WERI-Rb-1 (cell line): ENCODE measurements at places on chromosomes 6 and 20.

DNA sequence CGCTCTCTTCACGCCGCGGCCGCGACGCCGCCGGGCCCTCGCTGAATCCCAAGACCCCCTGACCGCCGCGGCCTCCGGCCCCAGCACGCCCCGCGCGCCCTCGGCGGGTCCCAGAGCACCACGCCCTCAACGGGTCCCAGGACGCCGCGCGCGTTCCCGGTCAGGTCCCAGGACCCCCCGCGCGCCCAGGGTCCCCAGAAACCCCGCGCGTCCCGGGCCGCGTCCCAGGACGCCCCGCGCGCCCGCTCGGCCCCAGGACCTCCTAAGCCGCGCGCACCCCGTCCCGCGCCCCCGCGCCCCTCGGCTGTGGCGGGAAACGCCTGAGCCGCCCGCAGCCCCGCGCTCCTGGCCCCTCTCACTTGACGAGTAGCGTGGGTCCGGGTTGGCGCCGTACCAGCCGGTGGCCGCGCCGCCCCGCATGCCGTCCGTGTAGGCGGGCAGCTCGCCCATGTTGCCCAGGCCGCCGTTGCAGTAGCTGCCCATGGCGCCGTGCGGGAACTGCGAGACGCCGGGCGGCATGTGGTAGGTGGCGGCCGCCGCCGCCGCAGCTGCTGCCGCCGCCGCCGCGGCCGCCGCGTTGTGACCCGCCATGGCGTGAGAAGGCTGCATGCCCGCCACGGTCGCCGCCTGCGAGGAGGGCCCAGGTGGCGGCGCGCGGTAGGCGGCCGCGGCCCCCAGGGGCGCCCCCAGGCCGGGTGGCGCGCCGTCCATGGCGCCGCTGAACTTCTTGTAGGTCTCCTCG lies 556 bp downstream of the NKX2-4 start:
- peak; percentile 37 for DNase-seq

GRCh38 chr20:64166721-64167615 lies 2.7 kb downstream of the MYT1 start:
- no peak for DNase-seq

DNA sequence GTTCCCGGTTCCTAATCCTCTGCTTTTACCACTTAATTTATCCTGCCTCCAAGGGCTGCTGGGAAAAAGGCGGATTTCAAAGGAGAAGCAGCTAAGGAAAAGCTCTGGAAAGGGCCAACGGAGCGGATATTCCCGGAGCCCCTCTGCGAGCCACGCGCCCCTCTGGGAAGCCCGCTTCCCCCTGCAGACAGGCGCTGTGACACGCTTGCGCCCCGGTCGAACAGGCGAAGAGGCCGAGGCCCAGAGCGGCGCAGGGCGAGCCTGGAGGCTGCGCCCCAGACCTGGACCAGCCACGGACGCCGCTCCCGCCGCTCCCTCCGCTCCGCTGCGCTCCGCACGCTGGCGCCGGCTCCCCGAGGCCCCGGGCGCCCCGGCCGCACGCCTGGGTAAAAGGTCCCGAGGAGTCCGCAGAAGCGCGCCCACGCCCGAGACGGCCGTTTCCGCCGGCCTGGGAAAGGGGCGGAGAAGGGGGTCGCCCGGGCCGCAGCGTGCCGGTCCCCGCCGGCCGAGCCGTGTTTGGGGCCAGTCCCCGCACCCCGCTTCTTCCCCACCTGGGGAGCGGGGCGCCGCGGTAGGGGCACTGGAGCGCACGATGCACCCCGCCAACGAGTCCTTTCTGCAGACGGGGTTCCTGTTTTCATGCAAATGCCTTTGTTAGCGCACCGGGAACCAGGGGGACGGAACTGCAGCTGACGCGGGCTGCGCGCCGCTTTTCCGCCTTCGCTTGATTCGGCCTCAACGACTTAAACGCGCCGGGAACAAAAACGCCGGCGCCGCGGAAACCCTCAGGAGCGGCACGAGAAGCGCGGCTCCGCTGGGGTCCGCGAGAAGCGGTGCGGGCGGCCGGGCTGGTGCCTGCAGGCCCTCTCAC lies 91.9 kb upstream of the SIRPA start:
- peak; percentile 60 for DNase-seq

DNA sequence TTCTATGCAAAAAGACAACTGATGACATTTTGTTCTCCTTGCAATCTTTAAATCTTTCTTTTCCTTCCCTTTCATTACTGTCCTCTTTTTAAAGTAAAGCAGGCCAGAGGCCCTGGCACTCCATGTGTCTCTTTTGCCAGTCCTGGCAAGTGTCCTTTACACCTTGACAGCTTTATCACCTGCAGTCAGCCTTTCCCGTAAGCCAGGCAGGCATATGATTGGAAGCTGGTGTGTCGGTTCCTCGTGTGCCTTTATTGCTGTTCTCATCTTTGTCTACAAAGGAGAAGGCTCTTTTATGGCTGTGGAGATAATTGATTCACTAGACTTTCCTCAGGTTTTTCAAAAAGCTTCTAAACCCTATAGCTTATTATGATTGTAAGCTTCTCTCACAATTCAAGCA lies 162.3 kb upstream of the FBXL4 start:
- DNase-seq, result no peak

DNA sequence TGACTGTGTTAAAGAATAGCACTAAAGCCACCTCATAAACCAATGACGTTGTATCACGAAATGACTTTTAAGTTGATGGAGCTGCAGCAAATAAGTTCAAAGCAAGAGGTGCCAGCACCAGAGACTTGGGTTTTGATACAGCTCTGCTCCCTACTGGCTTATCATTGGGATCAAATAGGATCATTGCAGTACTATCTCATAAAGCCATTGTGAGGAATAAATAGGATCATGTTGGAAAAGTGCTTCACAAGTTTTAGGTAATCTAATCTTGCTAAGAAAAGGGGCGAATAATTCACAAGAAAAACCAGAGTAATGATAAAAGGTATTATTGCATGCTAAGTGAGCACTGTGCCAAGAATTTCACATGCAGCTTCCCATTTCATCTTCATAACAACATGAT lies 10.4 kb upstream of the CEP85L start:
- DNase-seq, result no peak

DNA sequence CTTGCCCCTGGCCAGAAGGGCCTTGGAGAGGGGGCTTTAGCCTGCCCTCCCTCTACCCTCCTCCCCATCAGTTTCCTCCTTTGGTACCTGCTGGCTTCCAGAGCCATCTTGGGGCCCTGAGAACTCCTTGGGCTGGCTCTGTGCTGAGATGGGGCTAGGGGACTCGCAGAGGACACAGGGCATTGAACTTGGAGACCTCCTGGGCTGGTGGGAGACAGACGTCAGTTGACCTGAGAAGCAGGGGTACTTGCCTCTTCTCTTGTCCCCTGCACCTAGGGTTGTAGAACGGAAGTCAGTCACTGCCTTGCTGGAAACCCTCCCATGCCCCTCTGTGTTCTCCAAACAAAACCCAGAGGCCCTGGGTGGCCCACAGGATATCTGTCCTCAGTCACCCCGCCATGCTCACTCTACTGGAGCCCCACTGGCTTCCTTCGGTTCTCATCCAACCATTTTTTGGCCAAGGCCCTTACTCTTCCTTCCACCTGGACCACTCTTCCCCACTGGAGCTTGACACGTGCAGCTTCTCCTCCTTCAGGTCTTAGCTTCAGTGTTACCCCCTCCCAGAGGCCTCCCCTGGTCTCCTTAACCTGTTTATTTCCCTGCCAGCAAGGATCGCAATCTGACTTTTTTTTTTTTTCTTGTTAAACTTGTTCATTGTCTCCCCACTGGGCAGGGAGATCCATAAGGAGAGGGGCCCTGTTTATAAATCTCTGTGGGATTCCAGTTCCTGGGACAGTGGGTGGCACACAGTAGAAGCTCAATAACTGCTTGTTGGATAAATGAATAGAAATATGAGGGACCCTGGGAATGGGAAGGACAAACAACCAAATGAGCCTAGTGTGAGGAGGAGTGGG lies 971 bp downstream of the RBCK1 start:
- DNase-seq, result no peak

DNA sequence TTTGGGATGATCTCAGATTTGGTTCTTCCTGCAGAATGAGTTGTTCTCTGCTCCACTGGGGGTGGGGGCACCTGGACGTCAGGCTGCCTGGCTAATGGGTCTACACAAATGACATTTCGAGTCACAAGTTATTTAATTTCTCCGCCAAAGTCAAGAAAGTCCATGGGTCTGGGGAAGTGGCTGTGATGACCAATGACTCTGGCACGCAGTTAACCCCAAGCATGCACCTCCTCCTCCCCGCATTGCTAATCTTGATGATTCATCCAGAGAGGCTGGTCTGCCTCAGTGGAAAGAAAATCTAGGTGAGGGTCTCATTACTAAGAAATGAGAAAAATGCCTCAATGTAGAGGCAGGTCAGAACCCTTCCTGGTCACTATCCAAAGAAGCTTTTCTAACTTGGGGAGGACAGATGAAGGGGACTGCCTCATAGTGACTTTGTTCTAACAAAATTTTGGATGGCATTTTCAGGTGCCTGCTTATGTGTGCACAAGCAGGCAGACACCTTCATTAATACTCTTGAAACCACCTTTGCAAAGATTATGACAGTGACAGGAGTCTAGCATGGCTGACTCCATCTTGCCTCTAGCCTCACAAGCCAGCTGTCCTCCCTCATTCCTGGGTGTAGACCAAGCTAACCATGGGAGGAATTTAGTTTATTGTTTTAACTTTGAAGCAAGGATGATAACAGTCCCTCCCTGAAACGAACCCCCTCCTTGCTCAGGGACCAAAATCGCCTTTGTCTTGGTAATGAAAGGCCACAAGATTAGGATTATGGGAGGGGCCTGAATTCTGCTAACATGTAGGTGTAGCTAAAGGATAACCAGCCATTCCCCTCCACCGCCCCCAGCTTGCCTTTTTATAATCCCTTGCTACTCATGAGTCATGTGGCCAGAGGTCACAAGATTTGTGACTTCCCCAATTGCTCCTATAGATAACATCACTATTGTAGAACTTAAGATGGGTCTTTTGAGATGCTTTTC lies 98.6 kb upstream of the MRPS10 start:
- peak; percentile 34 for DNase-seq
